MCF 10A (cell line): ENCODE measurements at places on chromosomes 13 and 19. TPM values are rescaled to one million over a fixed set of nuclear protein-coding genes. Genes with fewer than 3 reads are reported as not detected.

DNA sequence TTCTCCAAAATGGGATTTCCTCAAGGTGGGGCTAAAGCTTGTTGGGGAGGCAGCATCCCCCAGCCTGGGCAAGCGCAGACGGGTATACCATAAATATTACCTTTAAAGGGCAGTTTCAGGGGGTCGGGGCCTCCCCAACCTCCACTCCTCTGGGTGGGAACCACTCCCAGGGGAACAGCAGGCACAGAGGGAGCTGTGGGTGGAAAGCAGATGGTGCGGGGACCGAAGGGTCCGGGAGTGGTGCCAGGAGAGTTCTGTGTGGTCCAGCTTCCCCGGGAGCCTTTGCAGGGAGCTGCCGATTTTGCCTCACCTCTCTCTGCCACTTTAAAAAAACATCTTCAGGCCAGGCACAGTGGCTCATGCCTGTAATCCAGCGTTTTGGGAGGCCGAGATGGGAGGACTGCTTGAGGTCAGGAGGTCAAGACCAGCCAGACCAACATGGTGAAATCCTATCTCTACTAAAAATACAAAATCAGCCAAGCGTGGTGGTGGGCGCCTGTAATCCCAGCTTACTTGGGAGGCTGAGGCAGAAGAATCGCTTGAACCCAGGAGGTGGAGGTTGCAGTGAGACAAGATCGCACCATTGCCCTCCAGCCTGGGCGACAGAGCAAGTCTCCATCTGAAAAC is 5.5 kb downstream of the MAST3 start:
- DNase-seq = no peak

DNA sequence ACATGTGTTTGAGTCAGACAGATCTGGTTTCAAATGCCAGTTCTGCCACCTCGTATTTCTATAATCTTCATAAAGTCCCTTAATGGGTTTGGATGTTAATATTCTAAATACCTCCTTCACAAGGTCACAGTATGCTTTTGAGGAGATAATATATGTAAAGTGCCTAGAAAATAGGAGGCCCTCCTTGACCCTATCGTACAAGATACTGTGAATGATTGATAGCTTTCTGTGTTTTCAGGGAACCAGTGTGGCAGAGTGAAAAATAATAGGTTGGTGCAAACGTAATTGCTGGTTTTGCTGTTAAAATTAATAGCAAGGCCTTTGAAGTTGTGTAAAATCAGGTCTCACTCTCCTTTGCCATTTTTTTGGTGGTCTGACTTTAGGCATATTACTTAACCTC is 77.5 kb upstream of the SCEL start:
- no peak for DNase-seq

- peak; percentile 65 for DNase-seq
Measured at GRCh38 chr19:41753936-41754529, 1.3 kb upstream of the CEACAM6 start.

The MCF2L gene
- total RNA-seq = not detected in 2 replicates

GRCh38 chr13:74103970-74104555 is 30.1 kb downstream of the KLF12 start:
- DNase-seq = no peak

The ZNF808 gene
- total RNA-seq = 14.8 and 18.2 TPM in 2 replicates

DNA sequence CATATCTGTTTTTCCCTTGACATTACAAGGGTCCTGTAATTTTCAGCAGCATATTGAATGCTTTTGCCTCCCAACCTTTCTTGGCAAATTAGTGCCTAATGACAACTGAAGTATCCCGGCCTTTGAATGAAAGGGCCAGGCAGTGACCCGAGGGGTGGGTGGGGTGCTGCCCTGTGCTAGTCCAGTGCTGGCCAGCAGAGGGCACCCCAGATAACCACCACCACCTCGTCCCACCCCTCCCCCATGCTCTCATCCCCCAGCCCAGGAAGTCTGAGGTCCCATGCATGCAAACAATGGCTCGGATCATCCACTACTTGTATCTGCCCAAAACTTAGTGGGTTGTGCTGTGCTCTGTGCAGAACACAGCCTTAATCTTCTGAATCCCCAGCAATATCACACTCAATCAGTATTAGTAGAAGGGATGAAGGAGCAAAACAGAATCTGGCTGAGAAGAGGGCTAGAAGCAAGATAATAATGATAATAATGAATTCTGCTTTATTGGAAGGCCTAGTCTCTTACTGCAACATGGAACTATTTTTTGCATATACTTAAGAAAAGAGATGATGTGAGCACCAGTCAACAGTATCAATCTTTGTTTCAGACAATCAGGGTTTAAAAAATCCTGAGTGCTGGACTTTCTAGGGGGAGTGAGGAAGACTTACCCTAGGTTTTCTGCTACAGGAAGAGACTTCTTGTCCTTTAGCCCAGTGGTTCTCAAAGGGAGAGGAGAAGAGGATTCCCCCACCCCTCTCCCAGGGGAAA is 3.8 kb downstream of the ATP12A start:
- DNase-seq = peak; percentile 62

- DNase-seq = no peak
Measured at GRCh38 chr13:52938065-52938464, 89.6 kb upstream of the PCDH8 start.

The WDR88 gene
- not detected in 2 replicates for total RNA-seq

DNA sequence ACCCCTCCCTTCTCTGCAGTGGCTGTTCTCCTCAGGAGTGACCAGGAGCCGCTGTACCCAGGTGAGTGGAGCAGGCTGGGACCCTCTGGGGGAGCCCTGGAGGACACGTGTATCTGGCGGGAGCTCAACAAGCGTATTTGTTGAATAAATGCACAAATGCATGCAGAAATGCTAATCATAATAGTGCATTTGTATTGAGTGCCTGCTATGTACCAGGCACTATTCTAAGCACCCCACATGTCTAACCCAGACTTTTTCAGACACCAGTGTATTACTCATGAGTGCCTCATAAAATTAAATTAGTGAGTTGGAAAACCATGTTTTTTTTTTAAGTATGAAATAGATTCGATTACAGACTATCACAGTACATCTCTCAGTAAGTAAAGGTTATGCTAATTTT is 7.9 kb downstream of the HPN start:
- DNase-seq = no peak

DNA sequence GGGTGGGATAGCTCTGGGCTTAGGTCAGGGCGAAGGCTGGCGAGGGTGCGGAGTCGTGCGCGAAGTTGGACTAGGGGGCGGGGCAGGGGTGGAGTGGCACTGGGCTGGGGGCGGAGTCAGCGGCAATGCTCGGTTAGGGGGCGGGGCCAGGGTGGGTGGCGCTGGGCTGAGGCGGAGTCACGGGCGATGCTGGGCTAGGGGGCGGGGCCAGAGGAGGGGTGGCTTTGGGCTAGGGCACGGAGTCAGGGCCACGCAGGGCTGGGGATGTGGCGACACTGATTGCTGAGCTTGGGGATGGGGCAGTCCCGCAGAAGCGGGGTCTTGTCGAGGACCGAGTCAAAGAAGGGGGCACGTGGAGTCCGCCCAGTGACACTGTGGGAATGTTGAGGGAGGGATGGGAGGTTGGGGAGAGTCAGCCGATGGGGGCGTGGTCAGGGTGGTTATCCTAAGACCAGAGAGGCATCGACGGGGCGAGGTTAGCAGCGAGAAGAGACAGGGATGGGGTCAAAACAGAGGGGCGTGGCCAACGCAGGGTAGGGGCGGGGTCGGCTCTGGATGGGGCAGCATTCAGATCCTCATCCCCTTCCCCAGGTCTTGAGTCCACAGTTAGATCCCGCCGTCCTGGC is 8.7 kb downstream of the HOMER3 start:
- peak; percentile 39 for DNase-seq

The RYR1 gene
- 0.28 and 0.32 TPM in 2 replicates for total RNA-seq

GRCh38 chr13:19089315-19089714 is 92.3 kb downstream of the TUBA3C start:
- no peak for DNase-seq

- no peak for DNase-seq
Measured at GRCh38 chr19:11020982-11021759, 60.3 kb downstream of the SMARCA4 start.

DNA sequence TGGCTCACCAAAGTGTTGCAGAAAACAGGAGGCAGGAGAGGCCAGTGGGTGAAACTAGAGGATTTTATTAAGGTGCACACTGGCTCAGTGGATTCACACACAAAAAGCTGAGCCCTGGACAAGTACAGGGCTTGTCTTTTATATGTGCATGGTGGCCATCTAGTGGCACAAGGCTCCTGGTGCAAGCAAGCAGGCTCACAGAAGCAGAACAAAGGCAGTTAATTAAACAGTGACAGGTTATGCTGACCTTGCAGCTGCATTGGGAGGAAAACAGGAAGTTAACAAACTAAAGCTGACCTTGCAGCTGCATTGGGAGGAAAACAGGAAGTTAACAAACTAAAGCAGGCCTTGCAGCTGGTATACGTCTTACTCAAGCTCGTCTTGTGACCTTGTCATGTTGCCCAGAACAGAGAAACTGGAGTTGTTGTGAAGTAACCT is 65.3 kb upstream of the ZNF681 start:
- DNase-seq = peak; percentile 16

DNA sequence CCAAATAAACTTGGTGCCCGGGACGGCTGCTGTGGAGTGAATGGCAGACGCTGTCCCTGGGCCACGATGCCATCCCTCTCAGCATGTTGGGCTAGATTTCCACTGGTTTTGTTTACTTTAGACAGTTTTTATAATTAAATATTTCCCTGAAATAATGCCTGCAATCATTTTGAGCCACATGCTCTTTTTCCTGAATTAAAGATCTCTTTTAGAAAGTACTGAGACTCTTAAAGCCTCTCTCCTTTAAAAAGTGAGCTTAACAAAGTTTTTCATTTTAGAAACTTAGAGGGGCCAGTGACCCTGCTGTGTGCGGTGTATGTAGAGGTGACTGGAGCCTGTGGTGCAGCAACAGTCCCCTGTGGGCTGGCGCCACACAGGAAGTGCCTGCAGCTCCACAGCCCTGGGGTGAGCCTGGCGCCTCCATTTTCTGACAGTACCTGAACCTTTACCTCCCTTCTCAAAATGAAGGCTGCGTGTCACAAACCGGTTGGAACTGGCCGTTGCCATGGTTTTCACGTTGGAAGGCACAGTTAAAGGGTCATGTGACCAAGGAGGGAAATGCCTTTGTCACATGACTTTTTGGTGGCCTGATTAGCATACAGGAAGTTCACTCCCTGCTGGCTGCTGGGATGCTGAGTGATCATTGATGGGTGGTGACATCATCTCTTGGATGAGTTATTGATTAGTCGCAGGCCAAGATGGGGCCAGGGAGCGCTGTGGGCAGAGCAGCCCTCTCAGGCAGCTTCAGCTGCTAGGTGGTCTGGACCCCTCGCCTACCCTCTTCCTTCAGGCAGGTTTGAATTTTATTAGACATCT is 26.3 kb downstream of the TSSK6 start:
- peak; percentile 52 for DNase-seq

The CGB8 gene
- 1.3 TPM in 1 of 2 replicates, not detected in the other for total RNA-seq

- peak; percentile 49 for DNase-seq
Measured at GRCh38 chr19:41882568-41883462, at the start of gene ARHGEF1. Gene ARHGEF1, plus strand, starts transcription at chr19:41883184. Its CDS starts 4,899 bp downstream, at chr19:41888083.

- DNase-seq = peak; percentile 60
Measured at GRCh38 chr19:33231511-33231910, 5.9 kb upstream of the SLC7A10 start.

GRCh38 chr19:984165-984967 is at the start of gene WDR18:
Gene WDR18, plus strand, starts transcription at chr19:984345. Its CDS starts 9 bp downstream, at chr19:984354.
- peak; percentile 89 for DNase-seq

The RUBCNL gene
- total RNA-seq = 0.37 and 1.2 TPM in 2 replicates

GRCh38 chr13:41562541-41563178 is 105.3 kb downstream of the RGCC start:
- DNase-seq = no peak

The UPK1A gene
- not detected in 2 replicates for total RNA-seq

The IGFL1 gene
- total RNA-seq = not detected in 2 replicates

GRCh38 chr13:59483501-59484145 is 680.1 kb downstream of the DIAPH3 start:
- no peak for DNase-seq

The TNPO2 gene
- total RNA-seq = 74.7 and 89.5 TPM in 2 replicates

DNA sequence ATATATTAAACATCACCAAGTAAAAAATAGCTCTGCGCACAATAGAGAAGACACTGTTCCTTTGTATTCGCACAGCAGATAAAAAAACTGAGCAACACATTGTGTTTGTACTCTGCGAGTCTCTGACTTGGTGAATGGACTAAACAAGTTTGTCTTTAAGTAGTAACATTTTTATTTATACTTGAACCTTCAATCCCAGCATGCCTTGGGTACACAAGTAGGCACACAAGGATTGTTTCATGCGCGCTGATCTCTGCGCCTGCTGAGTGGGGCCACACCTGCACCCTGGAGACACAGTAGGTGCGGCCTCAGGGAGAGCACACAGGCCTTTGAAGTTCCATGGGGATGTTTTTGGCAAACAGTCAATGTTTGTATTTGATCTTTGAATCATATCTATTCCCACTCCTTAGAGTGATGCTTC is 318.9 kb downstream of the MYO16 start:
- DNase-seq = peak; percentile 25

DNA sequence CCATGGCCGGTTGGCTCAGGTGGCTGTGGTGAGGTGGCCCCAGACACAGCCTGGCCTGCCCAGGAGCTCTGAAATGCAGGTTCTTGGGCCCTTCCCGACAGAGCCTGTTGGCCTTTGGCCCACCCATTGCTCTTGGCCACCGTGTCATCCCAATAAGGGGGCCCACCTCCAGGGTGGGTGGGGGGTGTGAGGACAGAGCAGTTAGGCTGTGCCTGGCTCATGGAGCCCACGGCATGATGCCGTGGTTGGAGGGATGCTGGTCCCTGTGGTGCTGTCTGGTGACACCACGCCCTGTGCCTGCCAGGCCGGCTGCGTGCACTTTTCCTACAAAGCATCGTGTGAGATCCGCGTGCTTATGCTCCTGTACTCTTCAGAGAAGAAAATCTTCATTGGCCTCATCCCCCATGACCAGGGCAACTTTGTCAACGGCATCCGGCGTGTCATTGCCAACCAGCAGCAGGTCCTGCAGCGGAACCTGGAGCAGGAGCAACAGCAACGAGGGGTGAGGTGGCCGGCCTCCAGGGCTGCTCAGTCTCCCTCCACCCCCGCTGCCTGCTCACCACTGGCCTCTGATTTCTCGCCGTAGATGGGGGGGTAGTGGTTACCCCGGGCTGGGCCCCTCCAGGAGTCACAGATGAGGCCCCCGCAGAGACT is 7.6 kb downstream of the PNKP start:
- DNase-seq = no peak

DNA sequence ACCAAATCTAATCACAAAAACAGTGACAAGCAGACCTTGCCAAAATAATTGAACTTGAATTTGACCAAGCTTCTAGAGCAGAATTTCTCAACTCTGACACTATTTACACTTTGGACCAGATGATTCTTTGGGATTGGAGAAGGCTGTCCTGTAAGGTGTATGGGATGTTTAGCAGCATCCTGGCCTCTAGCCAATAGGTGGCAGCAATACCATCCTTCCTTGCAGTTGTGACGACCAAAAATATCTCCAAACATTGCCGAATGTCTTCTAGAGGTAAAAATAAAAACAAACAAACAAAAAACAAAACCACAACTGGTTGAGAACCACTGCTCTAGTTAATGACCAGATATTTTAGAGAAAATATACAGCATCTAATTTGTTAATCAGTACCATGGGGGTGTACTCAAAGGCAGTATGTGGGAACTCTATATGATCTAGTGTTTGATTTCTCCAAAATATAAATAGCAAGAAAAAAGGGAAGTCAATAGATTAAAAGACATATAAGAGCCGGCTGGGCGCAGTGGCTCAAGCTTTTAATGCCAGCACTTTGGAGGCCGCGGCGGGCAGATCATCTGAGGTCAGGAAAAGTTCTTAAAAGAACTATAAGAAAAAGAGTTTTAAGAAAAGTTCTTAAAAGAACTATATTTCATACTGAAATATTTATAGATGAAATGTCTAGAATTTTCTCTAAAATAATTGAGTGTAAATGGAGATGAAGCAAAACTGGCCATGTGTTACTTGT is 60.9 kb upstream of the ZNF527 start:
- DNase-seq = no peak
